Dorsolateral prefrontal cortex (tissue), 122 donors: ENCODE measurements at places on chromosomes 6 and 20. TPM values are rescaled to one million over a fixed set of nuclear protein-coding genes. Genes with fewer than 3 reads are reported as not detected.

Gene HSPA1L
- 6.1 TPM for total RNA-seq

Gene OLIG3
- not detected for total RNA-seq

Gene HNF4A
- 0.63 TPM for total RNA-seq

Gene DCDC2
- 2.9 TPM for total RNA-seq

Gene NR2E1
- total RNA-seq: 17.9 TPM

Gene CST2
- total RNA-seq: not detected

Gene GRM1
- 35.6 TPM for total RNA-seq

Gene ADGRB3
- total RNA-seq: 108 TPM

- no peak for DNase-seq
Observed at GRCh38 chr6:109296971-109297372, 85.3 kb downstream of the CD164 start.

DNA sequence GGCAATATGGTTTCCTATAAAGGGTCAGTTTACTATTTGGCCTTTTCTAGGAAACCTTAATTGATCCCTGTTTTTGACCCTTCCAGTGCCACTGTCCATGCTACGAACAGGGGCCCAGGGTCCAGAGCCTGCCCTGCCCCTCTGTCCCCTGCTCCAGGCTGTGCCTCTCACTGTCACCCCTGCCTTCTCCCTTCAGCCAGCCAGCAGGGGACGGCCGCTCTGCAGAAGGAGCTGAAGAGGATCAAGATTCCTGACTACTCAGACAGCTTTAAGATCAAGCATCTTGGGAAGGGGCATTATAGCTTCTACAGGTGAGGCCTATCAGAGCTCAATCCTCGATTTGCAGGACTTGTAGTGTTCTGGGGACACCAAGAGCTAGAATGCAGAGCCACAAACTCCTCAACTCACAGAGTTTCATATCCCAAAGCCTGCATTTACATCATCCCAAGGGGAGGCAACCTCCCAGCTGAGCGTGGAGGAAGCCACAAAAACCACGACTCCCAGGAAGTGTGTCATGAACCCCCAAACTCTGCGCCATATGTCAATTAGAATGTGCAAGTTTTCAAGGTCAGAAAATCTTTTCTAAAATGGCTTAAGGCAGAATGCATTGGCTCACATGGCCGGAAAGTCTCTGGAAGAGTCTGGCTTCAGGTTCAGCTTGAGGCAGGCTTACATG, 3.6 kb downstream of the BPI start:
- no peak for DNase-seq

GRCh38 chr20:63127700-63128364, 88.1 kb downstream of the YTHDF1 start:
- no peak for DNase-seq

GRCh38 chr20:37282556-37282955, 6.9 kb upstream of the MANBAL start:
- DNase-seq: no peak

DNA sequence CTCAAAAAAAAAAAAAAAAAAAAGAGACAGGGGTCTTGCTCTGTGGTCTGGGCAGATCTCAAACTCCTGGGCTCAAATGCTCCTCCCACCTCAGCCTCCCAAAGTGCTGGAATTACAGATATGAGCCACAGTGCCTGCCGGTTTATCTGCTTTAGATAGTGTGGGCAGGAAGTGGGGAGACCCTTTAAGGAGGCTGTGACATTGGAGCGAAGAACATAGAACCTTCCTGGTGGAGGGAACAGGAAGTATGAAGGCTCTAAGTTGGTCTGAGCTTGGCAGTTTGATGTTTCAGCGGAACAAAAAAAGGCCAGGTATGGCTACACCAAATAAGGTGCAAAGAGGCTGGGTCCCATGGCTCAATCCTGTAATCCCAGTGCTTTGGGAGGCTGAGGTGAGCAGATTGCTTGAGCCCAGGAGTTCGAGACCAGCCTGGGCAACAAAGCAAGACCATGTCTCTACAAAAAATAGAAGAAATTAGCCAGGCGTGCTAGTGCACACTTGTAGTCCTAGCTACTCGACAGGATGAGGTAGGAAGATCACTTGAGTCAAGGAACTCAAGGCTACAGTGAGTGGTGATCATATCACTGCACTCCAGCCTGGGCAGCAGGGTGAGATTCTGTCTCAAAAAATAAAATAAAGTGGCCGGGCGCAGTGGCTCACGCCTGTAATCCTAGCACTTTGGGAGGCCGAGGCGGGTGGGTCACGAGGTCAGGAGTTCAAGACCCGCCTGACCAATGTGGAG, 8.7 kb upstream of the ZMYND8 start:
- DNase-seq: no peak

- DNase-seq: no peak
Observed at GRCh38 chr6:39048481-39049399, at the start of gene GLP1R. Gene GLP1R, plus strand, starts transcription at chr6:39048781. Its CDS starts 60 bp downstream, at chr6:39048841.

DNA sequence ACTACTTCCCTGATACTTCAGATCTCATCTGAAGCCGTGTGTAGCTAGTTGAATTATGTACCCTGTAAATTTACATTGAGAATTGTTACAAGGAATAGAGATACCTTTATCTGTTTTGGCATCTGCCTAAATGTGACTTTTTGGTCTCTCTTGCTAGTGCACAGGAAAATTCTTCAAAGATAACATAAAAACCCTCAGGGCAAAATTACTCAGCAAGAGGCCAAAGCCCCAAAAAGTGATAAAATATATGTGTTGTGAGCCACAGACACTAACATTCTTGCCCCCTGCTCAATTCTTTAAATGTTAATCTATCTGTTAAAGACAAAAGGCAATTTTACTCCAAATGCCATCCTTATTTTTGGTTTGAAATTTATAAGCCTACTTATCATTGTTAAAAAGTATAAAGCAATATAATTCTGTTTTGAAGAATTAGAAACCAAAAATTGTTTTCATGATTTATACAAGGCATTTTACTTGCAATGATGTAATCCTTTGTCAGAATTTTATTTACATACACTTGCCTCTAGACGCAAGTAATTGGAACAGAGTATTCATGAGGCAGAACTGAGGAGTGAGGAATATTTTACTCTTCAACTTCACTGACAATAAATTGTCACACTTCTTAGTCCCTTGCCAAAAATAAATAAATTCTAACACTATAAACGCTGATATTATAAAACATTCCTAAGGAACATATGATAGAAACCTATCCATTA, 186.2 kb downstream of the EPM2A start:
- DNase-seq: no peak

DNA sequence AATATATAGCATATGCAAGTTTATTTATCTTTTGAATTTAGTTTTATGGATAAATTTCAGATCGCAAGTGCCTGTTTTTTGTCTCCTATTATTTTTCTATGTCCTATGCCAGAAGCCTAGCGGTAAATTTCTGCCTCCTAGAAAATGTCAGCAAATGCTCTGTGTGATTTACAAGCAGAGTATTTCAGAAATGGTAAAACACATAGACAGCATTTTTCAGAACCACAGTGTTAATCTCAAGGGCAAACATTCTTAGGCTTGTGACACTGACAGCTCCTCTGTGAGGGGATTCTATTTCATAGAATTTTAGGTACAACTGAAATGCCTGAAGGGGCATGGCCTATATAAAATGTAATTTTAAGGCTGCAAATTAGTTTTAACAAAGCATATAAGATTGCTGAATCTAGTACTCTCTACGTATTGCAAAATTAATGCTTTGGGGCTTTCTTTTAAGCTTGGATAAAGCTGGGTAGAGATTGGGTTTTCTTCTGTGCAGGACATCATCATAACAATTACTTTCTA, 89.9 kb upstream of the PTCHD4 start:
- no peak for DNase-seq

GRCh38 chr6:29414588-29414987, at the start of gene OR12D1:
Gene OR12D1, plus strand, starts transcription at chr6:29414928.
- DNase-seq: no peak

GRCh38 chr20:12975833-12976608, 32.8 kb upstream of the SPTLC3 start:
- DNase-seq: no peak

DNA sequence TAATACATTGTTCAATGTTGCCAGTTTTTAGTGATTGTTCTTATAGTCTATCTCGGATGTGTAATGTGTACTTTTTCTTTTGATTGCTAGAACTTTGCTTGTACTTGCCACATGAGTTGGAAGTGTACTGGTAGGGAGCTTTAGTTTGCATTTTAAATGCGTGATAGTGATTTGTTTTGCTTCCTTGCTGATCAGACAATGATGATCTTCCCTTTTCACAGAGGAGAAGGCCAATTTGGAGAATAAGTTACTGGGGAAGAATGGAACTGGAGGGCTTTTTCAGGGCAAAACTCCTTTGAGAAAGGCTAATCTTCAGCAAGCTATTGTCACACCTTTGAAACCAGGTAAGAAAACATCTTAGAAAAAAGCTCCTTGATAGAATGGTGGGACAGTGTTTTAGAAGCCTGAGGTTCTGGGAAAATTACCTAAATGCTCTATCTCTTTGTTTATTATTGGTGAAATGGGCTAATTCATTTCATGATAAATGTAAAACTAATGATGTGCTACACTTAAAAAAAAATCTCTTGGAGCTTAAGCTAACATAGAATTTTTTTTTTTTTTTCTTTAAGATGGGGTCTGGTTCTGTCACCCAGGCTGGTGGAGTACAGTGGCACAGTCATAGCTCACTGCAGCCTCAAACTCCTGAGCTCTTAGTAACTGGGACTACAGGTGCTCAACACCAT, 20.9 kb downstream of the TPX2 start:
- no peak for DNase-seq

- DNase-seq: no peak
Observed at GRCh38 chr6:123967905-123968304, 164.2 kb downstream of the NKAIN2 start.

- peak; percentile 36 for DNase-seq
Observed at GRCh38 chr20:36493801-36494114, 47.6 kb upstream of the MYL9 start.

DNA sequence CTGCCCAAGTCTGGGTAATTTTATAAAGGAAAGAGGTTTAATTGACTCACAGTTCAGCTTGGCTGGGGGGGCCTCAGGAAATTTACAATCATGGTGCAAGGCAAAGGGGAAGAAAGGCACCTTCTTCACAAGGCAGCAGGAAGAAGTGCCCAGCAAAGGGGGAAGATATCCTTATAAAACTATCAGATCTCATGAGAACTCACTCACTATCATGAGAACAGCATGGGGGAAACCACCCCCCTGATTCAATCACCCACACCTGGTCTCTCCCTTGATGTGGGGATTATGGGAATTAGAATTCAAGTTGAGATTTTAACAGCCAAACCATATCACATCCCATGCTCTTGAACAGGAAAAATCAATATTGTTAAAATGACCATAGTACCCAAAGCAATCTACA, 215.2 kb upstream of the TAB2 start:
- DNase-seq: no peak

- DNase-seq: no peak
Observed at GRCh38 chr6:152474354-152474753, 162.8 kb downstream of the SYNE1 start.

DNA sequence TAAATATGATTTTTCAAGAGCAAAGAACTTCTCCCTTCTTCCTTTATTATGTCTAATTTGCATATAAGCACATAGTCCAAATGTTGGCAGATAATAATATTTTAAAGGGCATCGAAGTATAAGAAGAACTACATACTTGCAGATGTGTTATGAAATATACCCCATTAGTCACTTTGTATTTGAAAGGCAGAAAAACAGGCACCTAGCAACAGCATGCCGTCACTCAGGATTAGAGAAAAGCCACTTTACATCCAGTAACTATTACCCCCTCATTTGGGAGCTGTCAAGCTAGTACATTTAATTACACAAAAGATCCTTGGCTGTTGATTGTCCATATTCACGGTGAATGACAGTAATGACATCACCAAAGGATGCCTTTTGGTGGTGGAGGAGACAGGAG, 99.3 kb upstream of the ARMC2 start:
- no peak for DNase-seq

DNA sequence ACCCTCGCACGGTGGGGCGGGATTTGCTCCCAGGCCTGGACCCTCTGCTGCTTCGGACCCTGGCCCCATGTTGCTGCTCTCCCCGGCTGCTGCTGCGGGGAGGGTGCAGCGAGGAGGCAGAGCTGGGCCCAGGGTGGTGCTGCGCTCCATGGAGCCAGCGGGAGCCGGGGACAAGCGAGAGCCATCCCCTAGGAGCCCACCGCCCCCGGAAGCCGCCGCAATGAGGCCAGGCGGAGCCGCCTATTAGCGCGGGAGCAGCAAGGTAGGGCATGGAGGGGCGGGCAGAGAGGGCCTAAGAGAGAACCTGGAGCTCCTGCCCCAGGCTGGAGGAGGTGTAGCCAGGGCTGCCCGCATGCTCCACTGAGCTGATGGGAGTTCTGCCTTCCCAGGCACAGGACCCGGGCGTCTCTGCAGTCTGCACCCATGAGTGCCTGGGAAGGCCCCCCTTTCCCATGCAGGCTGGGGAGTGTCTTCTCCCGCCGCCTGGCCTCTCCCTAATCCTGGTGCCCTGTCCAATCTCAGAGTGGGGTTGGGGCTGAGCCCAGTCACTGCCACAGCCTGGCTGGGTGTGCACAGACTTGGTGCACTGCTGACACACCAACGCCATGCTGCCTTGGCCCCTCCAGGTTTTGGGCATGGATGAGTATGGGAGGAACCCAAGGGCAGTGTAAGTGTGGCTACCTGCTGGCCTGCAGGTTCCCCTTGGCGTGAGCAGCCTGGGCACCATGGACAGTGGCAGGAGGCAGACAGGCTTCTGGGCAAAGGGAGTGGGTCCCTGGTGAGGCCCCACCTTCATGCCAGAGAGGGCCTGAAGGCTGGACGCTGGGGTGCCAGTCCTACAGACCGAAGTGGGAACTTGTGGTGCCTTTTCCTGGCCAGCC, 360.6 kb upstream of the MAP3K7 start:
- DNase-seq: no peak

DNA sequence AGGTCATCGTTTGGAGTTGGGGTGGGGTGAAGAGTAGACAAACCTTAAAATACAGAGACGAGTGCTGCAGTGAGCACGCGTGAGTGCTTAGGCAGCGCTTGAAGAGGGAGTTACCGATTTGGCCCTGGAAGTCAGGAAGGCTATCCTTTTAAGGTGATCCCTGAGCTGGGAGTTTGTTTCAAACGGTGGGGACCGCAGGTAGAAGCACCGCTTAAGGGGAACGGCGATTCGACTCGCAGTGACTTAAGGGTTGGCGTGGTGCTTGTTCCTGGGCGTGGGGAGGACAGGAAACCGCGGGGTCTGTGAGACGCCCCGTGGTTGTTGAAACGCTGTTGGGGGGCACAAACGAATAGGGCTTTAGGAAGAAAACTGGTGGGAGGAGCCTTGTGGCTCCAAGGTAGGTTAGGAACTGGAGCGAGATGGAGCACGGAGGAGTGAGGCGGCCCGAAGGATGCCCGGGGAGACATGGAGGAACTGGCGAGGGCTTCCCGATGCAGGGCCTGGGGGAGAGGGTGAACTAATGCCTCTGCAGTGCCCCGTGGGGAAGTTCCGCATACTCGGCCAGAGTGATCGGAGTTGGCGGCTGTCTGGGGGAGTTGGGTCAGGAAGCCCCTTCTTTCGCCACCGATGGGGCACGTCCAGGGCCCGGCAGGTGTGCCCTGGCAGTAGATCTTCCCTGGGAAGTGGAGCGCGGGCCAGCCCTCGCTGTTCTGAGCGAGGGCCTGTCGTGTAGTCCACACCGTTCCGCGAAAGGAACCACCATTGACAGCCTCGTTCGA, 1.3 kb upstream of the CDYL start:
- no peak for DNase-seq

GRCh38 chr6:113995634-113996033, 24.7 kb upstream of the HDAC2 start:
- peak; percentile 85 for DNase-seq
